Mesothelial cell of epicardium (in vitro differentiated cells): ENCODE measurements at places on chromosomes 1 and 21.
A peak's percentile ranks its signal among the peaks of the same experiment; 100 is the strongest.

- H3K36me3 ChIP-seq = no peaks in the 10 kb centered on the region
- H3K4me1 ChIP-seq = peaks cover 68% of the 10 kb centered on the region
- peak overlapping the region; percentile 86 for H3K27ac ChIP-seq
Measured at GRCh38 chr1:234957330-234958065, 171.1 kb downstream of the TOMM20 start.

DNA sequence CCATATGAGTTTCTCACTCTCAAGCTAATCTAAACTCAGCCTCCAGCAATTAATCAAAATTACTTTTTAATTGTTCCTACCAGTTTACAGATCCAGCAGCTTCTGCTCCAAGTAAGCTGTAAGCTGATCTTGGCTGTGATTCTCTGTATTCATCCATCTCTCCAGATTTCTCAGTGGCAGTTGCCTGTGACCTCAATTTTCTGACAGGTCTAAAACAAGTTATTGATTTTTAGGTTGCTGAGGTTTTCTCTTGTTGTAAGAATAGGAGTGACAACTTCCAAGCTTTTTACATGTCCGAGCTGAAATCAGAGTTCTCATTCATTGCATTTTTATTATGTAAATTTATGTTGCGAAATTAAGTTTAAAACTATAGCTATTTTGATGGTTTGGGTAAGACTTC, 1044.4 kb downstream of the PLA2G4A start:
- H3K27me3 ChIP-seq = no peaks in the 10 kb centered on the region
- H3K4me1 ChIP-seq = peaks cover 33% of the 10 kb centered on the region
- no peak overlapping the region for H3K4me3 ChIP-seq
- H3K27ac ChIP-seq = no peak overlapping the region
- no peak for DNase-seq

- H3K4me1 ChIP-seq = peaks cover 21% of the 10 kb centered on the region
- peak overlapping the region; percentile 15 for H3K27ac ChIP-seq
- H3K27me3 ChIP-seq = no peaks in the 10 kb centered on the region
- H3K36me3 ChIP-seq = peaks cover 30% of the 10 kb centered on the region
Measured at GRCh38 chr1:145826030-145826429, 2.0 kb downstream of the POLR3C start.

DNA sequence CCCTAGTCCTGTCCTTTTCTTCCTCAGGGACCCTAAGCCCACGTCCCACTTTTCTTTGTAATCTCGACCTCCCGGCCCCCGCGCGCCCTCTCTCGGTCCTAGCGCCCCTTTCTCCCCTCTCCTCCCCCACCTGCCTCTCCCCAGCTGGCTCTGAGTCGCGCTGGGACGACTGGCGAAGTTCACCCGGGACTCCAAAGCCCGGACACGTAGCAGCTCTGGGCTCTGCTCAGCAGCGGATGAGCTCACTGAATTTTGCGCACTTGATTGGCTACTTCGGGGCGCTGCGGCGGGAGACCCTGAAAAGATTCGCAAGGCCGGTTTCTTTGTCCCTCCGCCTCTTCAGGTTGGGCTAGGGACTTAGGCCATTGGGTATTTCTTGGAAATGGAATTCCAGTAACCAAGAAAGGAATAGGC, 16.3 kb upstream of the ACKR1 start:
- H3K36me3 ChIP-seq = no peaks in the 10 kb centered on the region

GRCh38 chr1:228364706-228365213, 41.9 kb downstream of the TRIM11 start:
- no peak overlapping the region for H3K27ac ChIP-seq
- peaks cover 9% of the 10 kb centered on the region for H3K4me1 ChIP-seq
- no peak for DNase-seq

GRCh38 chr1:48916130-48917069, 139.7 kb upstream of the BEND5 start:
- no peaks in the 10 kb centered on the region for H3K4me1 ChIP-seq
- H3K36me3 ChIP-seq = no peaks in the 10 kb centered on the region
- DNase-seq = peak; percentile 37
- H3K27ac ChIP-seq = no peak overlapping the region

GRCh38 chr1:68228851-68229250, 3.5 kb downstream of the WLS start:
- peak overlapping the region; percentile 90 for H3K27ac ChIP-seq
- peaks cover 5% of the 10 kb centered on the region for H3K36me3 ChIP-seq
- peak overlapping the region; percentile 93 for H3K4me3 ChIP-seq
- DNase-seq = no peak
- H3K4me1 ChIP-seq = peaks cover 39% of the 10 kb centered on the region
- no peaks in the 10 kb centered on the region for H3K27me3 ChIP-seq
